ENCODE measurements at places on chromosomes 7 and 10. TPM values are rescaled to one million over a fixed set of nuclear protein-coding genes. Genes with fewer than 3 reads are reported as not detected.

The LIPK gene
- total RNA-seq = not detected

The FANK1 gene
- total RNA-seq = 0.40 TPM

The EBLN1 gene
- total RNA-seq = not detected

The APBB1IP gene
- 17.5 TPM for total RNA-seq

The MACC1 gene
- 0.12 TPM for total RNA-seq

The TLX1 gene
- 0.18 TPM for total RNA-seq

The SPDYE11 gene
- not detected for total RNA-seq

The CDH23 gene
- 4.5 TPM for total RNA-seq

The KCP gene
- 1.3 TPM for total RNA-seq

The MRLN gene
- not detected for total RNA-seq

The NAPEPLD gene
- 9.4 TPM for total RNA-seq

The C7orf57 gene
- total RNA-seq = not detected

The PPP1R17 gene
- 0.29 TPM for total RNA-seq

The ENKUR gene
- total RNA-seq = 0.12 TPM

The NME8 gene
- not detected for total RNA-seq

The OR13A1 gene
- 0.16 TPM for total RNA-seq

The C10orf53 gene
- not detected for total RNA-seq

The EN2 gene
- total RNA-seq = not detected

The CDK1 gene
- total RNA-seq = not detected

The FRMPD2 gene
- total RNA-seq = not detected

The SEM1 gene
- 42.5 TPM for total RNA-seq

The GDF10 gene
- 0.34 TPM for total RNA-seq

The OR2A42 gene
- not detected for total RNA-seq

The ZMYND11 gene
- total RNA-seq = 78.7 TPM

The NRP1 gene
- total RNA-seq = 198 TPM

The CPN1 gene
- total RNA-seq = not detected

The TSPAN15 gene
- total RNA-seq = 20.2 TPM

The HOXA10 gene
- total RNA-seq = not detected

The PHYHIPL gene
- not detected for total RNA-seq

The AGR2 gene
- total RNA-seq = not detected

The C10orf67 gene
- total RNA-seq = 0.12 TPM

The EFCAB10 gene
- total RNA-seq = not detected

The GNAI1 gene
- 21.1 TPM for total RNA-seq

The GALNT17 gene
- total RNA-seq = 63.3 TPM

The CD36 gene
- total RNA-seq = 1,007 TPM

The YKT6 gene
- total RNA-seq = 44.8 TPM
